ENCODE measurements at places on chromosomes 5 and 9.

GRCh38 chr5:164893071-164893470, 1387.7 kb downstream of the MAT2B start:
- no peak for DNase-seq

DNA sequence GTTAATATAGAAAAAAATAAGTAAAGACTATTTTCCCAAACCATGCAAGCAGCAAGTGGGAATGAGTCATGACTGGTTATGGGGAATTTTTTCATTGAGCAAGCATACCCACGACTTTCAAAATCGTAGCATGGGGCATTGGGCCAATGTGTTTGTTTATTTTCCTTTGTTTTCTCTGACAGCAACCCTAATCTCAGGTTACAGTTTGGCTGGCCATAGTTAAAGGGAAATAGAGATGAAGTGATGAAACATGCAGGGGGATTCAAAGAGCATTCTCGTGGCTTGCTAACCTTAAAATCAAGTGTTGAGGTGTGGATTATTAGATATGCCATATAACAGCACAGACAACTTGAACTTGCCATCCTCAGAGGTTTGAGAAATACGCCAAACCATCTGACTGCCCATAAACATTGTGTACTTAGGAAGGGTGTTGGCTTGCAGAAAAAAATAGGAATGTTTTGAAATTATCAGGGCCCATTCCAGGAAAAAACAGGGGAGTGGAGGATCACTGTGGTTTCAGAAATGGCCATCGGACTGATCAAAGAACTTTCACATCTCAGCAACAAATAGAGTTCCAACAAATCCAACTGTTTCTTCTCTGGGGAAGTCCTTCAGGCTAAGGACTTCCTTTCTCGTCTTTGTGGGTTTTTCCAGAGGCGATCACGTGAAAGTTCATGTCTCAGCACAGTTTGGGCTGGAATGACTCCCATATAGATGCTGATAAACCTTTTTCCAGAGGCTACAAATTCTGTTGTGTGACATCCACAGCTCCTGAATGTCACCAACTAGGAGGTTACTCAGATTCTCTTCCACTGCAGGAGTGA, 259.1 kb downstream of the SYK start:
- peak; percentile 97 for DNase-seq

DNA sequence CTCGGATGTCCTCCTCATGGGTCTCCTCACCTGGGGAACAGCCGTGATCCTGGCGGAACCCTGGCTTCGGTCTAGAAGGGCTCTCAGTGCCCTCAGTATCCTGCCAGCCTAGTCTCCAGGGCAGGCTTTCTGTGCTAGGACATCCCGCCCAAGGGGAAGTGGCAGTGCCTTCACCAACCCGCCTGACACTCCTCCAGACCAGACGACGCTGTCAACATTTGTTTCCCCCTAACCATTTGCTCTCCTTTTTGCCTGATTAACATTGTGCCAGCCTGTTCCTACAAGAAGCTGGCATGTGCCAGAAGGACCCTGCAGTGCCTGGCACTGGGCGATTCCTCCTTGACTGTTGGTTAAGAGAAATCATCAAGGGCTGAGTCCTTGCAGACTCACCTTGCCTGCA, 358.9 kb upstream of the IRX2 start:
- DNase-seq, result no peak

GRCh38 chr5:64161420-64161819, 4.2 kb upstream of the RNF180 start:
- DNase-seq, result no peak

- peak; percentile 24 for DNase-seq
Measured at GRCh38 chr5:43702815-43703214, 99.8 kb downstream of the NNT start.
